Stimulated activated CD4-positive, alpha-beta T cell treated with anti-CD3 and anti-CD28 coated beads, TNF-alpha, amount 100 ng/mL, for 1 hour (primary cell): ENCODE measurements at places on chromosomes 1 and 21.

- no peak for DNase-seq
These were observed 11.7 kb upstream of the IL24 start for GRCh38 chr1:206885341-206886060.

DNA sequence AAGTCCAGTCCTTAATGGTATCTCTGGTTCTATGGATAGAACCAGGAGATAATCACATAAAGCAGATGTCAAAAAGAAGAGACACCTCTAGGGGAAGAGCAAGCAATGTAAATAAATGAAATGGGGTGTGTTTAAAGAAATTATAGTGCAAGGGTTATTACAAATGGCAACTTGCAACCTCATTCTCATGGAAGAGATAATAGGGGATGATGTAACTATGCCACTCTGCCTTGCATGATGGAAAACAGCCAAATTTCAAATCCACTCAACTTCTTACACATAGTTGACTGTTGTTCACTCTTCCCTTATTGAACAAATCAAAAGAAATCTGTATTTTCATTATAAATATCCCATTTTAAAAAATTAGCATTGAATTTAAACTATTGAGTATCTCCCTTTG is 274.0 kb upstream of the TMPRSS15 start:
- no peak for DNase-seq

DNA sequence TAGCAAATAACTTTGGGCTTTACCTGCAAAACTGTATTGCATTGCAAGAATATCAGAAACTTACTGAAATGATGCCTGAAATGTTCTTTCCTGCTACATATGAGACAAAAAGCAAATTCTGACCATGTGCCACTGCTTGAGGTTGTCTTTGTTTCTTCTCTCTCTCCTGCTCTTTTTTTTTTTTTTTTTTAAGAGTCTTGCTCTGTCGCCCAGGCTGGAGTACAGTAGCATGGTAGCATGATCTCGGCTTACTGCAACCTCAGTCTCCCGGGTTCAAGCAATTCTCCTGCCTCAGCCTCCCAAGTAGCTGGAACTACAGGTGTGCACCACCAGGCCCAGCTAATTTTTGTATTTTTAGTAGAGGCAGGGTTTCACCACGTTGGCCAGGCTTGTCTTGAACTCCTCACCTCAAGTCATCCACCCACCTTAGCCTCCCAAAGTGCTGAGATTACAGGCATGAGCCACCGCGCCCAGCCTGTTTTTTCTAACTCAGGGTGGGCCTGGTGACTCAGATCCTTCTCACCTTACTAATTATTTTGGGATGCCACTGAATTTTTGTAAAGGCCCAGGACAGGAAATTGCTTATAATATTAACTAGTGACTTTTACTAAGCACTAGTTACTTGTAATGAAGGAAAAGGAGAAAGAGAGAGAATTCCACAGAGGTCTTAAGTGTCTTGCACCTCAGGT is 35.9 kb downstream of the DNASE2B start:
- no peak for DNase-seq

DNA sequence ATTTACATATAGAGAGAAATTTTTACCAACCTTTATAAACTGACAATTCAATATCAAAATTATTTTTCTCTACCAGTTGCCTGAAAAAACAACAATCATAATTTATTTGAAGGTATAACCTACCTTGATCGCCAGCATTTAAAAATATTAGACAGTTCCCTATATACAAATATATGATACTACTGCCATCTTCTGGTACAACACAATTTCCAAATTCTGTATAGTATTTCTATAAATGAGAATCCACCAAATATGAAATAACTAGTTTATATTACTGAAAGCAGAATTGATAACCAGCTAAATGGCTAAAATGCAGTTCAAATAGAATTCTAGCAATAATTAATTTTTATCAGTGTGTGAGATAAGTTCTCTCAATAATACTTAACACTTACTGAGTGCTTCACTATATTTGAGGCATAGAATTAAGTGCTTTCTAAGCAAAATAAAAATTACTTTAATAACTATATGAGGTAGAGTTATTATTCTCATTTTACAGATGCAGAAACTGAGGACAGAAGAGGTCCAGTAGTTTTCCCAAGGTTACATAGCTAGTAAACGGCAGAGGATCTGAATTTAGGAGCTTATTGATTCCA is 75.6 kb downstream of the PIGK start:
- no peak for DNase-seq

DNA sequence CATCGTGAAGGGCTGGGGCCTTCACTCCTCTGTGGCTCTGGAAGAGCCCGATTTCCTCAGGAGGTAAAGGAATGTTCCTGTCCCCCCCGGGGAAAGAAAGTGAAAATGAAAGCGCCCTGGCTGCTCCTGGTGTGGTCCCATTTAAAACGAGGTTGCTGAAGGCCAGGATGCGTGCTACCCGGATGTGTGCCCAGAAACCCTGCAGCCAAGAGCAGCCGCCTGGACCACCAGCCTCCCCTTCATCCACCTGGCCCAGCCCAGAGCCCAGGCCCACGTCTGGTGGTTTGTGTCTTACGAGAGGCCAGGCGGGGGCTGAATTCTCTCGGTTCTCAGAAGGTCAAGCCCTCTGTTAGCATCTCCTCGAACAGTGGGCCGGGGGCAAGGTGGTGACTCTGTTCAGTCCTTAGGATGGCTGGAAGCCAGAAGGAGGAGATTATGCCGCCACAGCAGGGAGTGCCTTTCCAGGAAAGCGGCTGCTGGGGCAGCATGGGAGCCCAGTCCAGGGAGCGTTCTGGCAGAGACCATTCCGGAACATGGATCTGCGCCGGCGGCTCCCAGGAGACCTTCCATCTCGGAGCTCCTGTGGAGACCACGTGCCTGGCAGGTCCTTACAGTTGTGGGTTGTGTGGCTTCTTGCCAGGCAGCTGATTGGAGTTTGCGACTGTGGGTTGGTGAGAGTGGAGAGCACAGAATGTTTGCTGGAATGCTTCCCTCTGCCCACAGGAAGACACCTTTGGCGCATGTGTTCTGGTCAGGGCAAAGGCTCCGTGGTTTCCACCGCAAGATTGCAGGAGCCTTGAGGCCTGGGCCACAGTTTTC is 1.4 kb downstream of the GUK1 start:
- no peak for DNase-seq

DNA sequence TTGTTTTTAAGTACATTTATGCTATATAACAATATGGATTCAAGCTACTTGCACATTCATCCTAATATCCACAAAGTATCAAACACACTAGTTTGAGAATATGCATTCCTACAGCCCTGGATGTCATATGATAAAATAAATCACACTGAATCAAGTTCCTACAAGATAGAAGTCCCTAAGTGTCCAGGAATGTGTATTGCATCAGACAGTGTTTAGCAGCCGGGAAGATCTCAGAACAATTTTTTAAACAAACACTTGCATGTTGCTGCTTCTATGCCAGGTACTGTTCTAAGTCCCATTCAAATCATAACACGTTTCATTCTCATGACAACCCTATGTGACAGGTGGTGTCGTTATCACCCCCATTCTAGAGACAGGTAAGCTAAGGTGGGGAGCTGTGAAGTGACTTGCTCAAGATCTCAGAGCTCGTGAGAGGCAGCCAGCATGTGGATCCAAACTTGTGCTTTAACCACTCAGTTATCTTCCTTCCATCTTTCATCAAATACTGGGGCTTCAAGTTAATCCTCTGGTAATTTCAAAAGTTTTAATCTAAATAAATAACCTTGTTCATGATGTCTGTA is 68.3 kb upstream of the KIF26B start:
- DNase-seq: no peak

DNA sequence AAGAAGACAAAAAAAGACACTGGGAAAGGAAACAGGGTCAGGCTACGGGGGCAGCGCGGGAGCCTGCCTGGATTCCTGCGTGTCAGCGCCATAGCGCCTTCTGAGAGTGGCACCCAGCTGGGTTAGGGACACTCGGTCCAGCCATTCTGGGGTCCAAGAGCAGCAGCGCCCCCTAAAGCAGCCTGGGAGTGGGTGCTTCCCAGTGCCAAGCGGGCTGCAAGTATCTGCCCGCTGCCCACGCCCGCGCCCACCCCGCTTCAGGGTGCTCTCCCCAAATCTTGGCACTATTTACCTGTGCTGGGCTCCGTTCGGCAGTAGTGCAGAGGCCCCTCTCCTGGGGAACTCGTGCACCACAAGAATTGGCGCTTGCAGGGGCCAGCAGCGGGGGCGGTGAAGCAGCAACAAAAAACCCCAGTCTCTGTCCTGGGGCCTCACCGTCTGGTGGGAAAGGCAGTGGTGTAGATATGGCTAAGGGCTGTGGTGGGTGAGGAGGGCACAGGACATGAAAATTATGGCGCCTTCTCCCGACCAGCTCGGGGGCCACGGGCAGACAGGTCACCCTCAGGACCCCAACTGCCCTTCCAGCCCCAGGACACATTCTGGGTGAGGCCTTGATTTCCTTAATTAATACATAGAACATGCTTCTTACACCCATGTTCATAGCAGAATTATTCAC is 24.1 kb upstream of the LBR start:
- no peak for DNase-seq

DNA sequence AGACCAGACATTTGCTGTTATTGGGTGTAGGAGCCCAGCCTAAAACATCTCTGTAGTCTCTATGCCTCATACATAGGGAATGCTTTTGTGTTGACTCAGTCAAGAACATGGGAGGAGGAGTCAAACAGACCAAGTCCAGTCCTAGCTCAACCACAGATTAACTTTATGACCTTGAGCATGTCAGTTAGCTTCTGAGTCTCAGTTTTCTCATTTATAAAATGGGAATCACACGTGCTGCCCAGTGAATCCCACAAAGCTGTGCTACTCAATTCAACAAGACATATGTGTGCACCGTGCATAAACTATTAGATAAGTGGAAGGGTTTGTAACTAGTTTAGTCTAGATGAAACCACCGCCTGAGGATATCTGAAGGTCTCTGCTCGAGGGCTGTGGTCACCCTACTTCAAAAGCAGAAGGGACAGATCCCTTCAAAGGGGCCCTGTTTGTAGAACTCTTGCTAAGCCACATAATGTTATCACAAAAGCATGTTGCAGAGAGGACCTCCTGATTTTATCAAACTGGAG is 109.5 kb upstream of the NFIA start:
- DNase-seq: no peak

DNA sequence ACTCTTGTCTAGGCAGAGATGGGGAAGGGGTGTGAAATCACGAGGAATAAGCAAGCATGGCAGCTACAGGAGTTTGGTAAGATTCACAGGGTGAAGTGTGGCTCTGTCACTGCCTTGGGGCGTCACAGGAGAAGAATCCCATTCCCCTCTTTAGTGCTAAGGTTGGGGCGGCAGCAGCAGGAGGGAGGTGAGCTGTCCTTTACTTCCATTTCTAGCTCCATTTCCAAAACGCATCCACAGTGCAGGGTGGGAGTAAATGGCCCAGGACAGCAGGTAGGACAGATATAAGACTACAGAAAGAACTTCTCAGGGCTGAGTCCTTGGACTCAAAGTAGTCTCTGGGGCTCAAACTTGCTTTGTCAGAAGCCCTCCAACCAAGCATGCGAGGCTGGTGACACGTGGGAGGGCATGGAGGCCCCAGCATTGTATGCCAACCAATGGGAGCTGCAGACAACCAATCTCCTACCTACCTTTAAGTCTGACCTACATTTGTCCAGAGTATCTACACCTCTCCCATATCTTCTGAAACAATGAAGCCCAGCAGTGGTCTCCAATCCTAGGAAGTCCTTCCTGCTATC is 8.5 kb downstream of the MEF2D start:
- no peak for DNase-seq

DNA sequence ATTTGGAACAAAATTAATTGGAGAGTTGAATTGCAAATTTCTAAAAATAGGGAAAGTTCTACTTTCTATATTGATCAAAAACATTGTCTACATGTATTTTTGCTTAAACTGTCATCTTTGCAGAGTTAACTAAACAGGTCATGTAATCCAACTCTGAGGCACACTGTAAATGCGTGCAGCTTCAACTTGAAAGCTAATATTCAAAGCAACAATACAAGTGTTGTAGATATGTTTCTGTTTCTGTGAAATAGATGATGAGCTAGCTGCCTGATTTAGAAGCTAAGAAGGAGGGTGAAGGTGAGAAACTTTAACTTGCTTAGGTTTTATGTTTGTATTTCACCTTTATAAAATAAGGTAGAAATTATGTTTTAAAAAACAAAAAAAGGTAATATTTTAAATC is 77.2 kb downstream of the IVNS1ABP start:
- DNase-seq: no peak

DNA sequence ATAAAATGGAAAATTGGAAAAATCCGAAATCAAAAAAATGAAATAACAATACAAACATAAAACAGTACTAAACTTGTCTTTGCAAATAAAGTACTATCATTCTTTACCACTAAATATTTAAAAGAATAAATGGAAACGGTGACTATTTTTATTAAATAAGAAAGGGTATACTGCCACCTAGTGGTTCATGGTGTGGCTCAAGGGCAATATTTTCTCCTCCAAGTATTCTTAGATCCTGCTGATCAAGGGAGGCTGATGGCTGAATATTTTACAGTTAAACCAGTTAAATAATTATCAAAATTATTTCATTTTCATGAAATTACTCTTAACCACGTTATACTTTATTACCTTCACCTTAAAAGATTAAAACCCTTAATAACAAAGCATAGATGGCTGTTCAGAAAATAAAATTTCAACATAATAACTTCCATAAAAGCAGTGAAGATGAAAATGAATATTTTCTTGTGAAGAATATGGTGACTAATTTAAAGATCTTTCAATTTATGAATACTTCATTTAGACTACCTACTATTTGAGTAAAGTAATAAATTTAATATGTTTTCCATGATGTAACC is 1793.9 kb downstream of the NCAM2 start:
- DNase-seq: no peak

- no peak for DNase-seq
These were observed 203.1 kb upstream of the GALNT2 start for GRCh38 chr1:229863651-229864545.

DNA sequence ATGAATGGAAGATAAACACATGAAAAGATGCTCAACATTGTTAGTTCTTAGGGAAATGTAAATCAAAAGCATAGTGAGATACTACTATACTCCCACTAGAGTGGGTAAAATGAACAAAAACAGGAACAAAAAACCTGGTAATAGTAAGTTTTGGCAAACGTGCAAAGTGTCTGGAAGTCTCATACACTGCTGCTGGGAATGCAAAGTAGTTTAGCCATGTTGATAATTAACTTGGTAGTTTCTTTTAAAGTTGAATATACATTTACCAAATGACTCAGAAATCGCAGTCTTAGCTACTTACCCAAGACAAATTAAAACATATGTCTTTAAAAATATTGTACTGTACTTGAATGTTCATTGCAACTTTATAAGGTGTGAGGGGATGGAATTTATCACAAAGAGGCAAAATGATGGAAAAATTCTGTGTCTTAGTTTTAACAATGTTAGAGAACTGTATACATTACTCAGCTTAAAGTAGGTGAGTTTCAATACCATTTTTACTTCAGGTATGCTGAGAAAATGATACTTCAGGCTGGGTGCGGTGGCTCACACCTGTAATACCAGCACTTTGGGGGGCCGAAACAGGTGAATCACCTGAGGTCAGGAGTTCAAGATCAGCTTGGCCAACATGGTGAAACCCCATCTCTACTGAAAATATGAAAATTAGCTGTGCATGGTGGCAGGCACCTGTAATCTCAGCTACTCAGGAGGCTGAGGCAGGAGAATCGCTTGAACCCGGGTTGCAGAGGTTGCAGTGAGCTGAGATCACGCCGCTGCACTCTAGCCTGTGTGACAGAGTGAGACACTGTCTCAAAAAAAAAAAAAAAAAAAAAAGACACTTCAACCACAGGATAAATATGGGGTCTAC is 102.3 kb downstream of the PDE4B start:
- DNase-seq: no peak
